ENCODE measurements at places on chromosomes 7 and 10. TPM values are rescaled to one million over a fixed set of nuclear protein-coding genes. Genes with fewer than 3 reads are reported as not detected.
A peak's percentile ranks its signal among the peaks of the same experiment; 100 is the strongest.

DNA sequence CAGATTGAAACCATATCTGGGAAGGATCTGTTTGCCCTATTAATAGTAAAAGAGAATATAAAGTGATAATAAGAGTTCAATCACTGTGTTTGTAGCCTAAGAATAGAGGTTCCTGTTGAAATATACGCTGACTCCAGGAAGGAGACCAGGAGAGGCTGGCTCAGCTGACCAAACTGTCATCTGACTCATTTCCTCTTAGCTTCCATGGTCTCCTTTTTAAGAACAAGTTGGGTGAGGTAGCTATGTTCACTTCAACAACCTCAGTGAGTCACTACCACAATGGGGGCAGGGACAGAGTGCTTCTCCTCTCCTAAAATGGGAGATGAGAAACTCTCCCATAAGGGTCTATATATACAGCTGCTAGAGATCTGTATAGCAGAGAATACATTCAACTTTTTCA is 543.3 kb downstream of the CALN1 start:
- peak; percentile 72 for DNase-seq

DNA sequence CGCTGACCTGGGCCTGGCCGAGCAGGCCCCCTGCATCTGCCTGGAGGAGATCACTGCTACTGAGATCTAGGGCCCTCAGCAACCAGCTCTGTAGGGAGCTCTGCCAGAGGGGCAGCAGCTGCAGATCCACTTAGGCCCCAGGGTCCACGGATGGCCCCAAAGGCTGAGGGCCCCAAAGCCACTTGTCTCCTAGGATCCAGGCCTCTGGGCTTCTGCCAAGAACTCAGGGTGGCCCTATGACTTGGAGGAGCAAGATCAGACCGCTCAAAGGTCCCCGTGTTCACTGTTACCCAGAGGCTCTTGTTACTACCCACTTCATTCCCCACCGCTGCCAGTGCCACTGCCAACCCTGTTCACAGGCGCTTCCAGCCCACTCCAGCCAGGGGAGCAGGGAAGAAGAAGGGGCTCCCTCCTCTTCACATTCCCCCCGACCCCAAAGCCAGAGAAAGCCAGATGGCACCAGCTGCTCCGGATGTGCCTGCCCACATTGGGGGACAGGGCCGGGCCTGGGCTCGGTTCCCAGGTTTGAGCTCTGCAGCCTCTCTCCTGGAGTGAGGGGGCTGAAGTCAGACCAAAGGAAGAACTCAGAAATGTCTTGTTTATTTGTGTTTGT is 7.6 kb downstream of the LZTS2 start:
- no peak for DNase-seq

DNA sequence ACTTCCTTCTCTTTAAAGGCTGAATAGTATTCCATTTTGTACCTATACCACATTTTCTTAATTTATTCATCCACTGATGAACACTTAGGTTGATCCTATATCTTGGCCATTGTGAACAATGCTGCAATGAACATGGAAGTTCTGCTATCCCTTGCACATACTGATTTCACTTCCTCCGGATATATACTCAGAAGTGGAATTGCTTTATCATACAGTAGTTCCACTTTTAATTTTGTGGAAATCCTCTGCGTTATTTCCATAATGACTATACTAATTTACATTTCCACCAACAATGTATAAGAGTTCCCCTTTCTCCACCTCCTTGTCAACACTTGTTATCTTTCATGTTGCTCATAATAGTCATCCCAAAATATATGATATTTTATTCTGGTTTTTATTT is 312.6 kb downstream of the PLXDC2 start:
- DNase-seq: no peak

PIP gene
- not detected for total RNA-seq

- DNase-seq: no peak
Measured at GRCh38 chr7:136229790-136230189, 252.6 kb upstream of the MTPN start.

DNA sequence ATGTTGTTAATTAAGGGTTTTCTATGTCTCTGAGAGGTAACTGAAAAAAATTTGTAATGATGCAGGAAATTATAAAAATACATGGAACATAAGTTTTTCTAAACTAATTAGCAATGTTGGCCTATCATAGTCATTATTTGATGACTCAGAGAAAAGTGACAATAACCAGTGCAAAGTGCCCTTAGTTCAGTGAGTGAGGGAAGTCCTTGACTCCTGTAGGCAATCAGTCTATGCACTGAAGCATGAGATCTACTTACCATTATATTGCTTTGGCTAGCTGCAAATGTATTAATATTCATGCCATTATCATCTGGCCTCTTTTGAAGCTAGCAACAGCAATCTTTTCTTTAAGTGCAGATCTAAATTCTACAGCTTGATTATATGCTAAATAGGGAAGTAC is 40.6 kb downstream of the CCDC172 start:
- DNase-seq: no peak

DNA sequence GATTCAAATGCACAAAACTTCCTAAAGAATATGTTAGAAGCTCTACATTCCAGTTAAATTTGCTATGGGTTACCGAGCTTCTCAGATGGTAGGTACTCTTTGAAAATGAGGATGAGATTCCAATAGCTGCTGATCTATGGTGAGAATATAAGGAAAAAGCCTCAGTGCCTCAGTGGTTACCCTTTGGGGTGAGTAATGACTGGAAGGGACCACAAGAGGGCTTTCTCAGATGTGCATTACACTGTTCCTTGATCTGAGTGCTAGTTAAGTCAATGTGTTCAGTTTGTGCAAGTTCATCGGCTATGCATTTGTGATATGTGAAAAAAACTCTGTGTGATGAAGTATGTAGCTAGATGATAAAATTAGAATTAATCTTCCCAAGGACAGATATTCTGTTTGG is 3.5 kb downstream of the NRCAM start:
- DNase-seq: peak; percentile 20

- no peak for DNase-seq
Measured at GRCh38 chr10:131972474-131973071, 9.2 kb downstream of the BNIP3 start.

DNA sequence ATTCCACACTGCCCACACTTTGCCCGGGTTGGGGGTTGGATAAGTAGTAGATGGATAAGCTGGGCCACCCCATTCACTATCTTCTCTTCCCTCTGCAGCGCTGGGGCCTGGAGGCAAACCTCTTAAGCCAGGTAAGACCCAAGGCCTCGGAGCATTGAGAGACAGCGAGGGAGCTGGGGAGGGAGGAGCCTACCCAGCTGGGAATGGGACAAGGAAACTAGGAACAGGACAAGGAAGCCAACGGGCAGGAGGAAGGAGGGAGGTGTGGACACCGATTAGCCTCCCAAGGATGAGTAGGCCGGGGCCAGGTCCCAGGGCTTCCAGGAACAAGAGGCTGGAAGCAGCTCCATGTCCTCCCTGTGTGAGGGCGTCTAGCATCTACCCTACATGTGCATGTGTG is 9.6 kb downstream of the ELN start:
- no peak for DNase-seq

RBM20 gene
- total RNA-seq: 0.36 TPM

DNA sequence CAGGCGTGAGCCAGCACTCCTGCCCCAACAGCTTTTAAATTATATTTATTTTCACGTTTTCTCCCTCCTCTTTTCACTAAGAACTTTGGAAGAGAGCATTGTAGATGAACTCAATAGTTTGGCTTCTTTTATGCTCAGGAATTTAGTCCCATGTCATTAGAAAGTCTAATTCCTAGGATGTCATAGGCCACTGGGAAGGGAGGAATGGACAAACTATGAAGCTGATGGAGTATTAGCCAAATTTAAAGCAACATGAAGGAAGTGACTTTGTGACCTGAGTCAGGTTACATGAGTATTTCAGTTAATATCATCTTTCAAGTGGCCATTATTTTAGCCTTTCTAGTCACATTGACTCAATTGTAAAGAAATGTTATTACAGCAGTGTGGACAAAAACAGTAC is 18.0 kb upstream of the OPN4 start:
- no peak for DNase-seq

LLCFC1 gene
- not detected for total RNA-seq

GRCh38 chr7:156065400-156065799 is 253.1 kb upstream of the SHH start:
- DNase-seq: no peak

DNA sequence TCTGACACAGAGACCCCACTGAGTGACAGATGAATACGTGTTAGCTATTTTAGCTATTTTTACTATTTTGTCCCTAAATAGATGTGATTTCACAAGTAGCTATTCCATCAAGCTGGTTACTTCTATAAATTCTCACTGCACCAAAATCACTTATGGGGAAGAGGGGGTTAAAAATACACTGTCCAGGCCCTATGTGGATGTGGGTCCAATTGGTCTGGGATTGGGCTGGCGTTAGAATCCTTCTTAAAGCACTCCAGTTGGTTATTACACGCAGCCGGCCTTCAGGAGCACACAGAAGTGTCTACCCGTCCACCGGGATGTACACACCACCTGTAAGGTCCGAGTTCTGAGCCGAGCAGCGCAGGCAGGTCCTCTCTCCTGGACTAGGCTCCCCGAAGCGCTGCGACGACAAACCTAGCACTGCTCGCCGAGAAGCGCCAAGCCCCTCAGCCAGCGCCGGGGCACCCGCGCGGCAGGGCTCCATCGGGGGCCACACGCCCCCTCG is 222.3 kb upstream of the MKLN1 start:
- peak; percentile 17 for DNase-seq

RHOBTB1 gene
- 12.4 TPM for total RNA-seq

Measured in RPMI7951 (cell line).